ENCODE measurements at places on chromosomes 6 and 20.

DNA sequence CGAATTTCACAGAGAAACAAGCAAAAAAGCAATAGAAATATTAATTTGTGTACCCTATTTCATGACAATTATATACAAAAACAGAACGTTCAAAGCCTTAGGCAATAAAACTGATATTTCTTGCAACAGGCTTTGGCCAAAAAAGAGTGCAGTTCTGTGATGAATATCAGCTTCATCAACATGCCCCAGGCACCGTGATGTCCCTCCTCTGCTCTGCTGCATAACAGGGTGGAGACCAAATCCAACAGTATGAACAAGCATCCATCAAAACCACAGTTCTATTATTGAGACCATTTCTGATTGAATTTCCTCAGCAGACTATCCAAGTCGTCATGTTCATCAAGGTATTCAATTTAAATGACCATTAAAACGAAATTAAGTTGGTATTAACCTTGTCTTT is 722.6 kb upstream of the NRSN1 start:
- ATAC-seq: no peak

DNA sequence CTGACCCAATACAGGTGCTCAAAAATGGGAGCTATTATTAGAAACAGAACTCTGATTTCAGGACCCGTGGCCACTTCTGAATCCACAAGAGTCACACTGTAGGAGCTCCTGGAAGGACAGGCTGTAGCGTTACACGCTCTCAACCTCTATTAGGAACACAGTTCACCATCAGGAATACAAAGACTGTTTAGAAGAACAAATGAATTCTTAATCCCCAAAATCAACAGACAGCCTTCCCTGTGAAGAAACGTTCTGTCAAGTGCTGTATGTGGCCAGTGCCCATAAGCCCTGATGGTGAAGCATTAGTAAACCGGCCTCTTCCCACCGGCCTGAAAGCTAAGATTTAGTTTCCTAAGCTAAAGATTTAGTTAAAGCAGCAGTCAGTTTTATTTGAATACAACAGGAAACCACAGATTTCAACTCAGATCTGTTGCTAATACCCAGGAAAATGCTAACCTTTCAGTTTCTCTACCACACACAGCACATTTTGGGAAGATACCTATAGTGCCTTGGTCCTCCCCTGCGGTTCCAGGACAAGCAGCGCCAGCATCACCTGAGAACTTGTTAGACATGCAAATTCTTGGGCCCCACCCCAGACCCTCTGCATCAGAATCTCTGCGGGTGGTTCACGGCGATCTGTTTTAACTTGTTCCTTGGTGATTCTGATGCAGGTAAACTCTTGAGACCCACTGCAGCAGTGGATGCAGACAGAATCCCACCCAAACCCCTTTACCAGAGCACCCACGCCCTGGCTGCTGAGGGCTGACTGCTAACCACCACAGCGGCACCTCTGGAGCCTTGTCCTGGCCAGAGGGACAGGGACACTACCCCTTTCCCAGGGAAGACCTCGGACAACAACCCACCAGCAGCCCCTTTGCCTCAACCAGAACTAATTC is 33.4 kb downstream of the MTRES1 start:
- ATAC-seq: no peak

GRCh38 chr20:21046413-21047070 is 59.6 kb downstream of the LINC00237 start:
- no peak for ATAC-seq

DNA sequence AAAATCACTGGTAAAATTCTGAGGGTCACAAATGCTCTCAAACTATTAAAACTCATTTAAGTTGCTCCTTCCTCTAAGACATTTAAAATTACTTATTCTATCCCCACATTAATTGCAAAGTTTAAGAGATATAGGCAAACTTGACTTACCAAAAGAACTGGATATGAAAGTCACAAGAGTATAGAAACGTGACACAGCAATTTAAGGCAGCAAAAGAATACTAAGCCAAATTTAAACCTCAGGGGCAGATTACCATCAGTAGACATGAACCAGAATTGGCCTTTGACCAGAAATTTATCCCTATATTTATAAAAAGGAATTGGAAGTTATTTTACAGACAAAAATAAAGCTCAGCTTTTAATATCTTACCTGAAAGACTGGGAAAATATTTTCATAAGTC is 56.0 kb downstream of the MAP3K7 start:
- no peak for ATAC-seq

- no peak for ATAC-seq
Observed at GRCh38 chr6:168194732-168195567, 115.9 kb upstream of the FRMD1 start.

DNA sequence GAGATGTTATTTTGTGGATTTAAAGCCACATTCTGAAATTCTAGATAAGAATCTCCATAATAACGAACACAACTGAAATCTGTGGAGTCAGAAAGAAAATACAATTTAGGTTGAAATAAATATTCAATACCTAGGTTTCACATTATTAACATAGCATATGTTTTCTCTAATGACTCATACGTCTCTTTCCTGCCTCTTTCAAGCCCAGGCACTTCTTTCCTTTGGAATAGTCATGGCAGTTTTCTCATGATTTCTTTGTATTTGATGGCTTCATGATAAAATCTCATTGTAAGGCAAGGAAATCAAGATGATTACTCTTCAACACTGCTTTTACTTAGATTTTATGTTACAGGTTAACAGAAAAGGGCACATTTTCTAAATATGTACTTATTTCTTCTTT is 803.7 kb downstream of the PHF3 start:
- no peak for ATAC-seq

- no peak for ATAC-seq
Observed at GRCh38 chr20:49171909-49172308, 16.2 kb downstream of the STAU1 start.

GRCh38 chr6:73506246-73506645 is 14.6 kb downstream of the EEF1A1 start:
- no peak for ATAC-seq

GRCh38 chr20:38246357-38247165 is 14.0 kb downstream of the KIAA1755 start:
- no peak for ATAC-seq

DNA sequence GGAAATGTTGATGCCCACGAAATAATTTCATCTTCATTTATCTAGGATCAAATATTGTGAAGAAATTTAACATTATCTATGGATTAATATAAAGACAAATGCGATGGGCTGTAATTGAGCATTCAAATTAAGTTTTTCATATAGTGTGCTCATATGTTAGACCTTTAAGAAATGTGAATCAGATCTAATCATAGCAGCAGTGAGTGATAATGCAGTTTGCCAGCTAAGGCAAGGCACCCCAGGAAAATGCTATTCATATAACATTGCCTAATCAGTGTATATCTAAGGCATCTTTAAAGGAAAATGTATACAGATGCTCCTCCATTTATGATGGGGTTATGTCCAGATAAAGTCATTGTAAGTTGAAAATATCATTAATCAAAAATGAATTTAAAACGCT is 135.2 kb downstream of the KCNQ5 start:
- no peak for ATAC-seq

Data from SK-N-SH treated with all-trans-retinoic acid at 6 μM for 48 hours (cell line).